ENCODE measurements at places on chromosomes 12 and 14. TPM values are rescaled to one million over a fixed set of nuclear protein-coding genes. Genes with fewer than 3 reads are reported as not detected.

PPP1R3E gene
- total RNA-seq = 10.4 TPM

LALBA gene
- not detected for total RNA-seq

ZNF891 gene
- 9.5 TPM for total RNA-seq

DHRS2 gene
- total RNA-seq = 0.92 TPM

ANKRD33 gene
- not detected for total RNA-seq

DHH gene
- total RNA-seq = 0.46 TPM

TSPAN19 gene
- total RNA-seq = 0.92 TPM

MARK3 gene
- total RNA-seq = 142 TPM

GRIN2B gene
- 97.1 TPM for total RNA-seq

KLRC2 gene
- total RNA-seq = 4.4 TPM

RND1 gene
- total RNA-seq = 26.1 TPM
